ENCODE measurements at places on chromosomes 3 and 15.
A peak's percentile ranks its signal among the peaks of the same experiment; 100 is the strongest.

DNA sequence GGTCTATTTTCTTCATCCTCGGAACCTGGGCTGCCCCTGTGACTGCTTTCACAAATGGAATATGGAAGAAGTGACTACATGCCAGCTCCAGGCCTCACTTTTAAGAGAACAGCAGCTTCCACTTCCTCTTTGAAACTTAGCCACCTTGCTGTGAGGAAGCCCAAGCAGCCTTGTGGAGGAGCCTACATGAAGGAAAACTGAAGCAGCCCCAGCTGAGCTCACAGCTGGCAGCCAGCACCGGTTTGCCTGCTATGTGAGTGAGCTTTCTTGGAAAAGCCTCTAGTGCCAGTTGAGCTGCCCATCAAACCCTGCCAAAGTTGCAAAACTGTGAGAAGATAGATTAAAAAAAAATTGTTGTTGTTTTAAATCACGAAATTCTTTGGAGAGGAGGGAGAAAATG is 498.0 kb upstream of the PROK2 start:
- H3K4me3 ChIP-seq, result no peak overlapping the region
- H3K4me1 ChIP-seq, result no peaks in the 10 kb centered on the region
- H3K36me3 ChIP-seq, result no peaks in the 10 kb centered on the region

- H3K4me1 ChIP-seq, result no peaks in the 10 kb centered on the region
- no peaks in the 10 kb centered on the region for H3K27me3 ChIP-seq
- no peaks in the 10 kb centered on the region for H3K36me3 ChIP-seq
- no peak overlapping the region for H3K4me3 ChIP-seq
- DNase-seq, result no peak
Measured at GRCh38 chr15:66692391-66692790, 9.6 kb upstream of the SMAD6 start.

- H3K4me3 ChIP-seq, result no peak overlapping the region
- H3K36me3 ChIP-seq, result no peaks in the 10 kb centered on the region
- H3K27me3 ChIP-seq, result peaks cover 3% of the 10 kb centered on the region
- H3K4me1 ChIP-seq, result peaks cover 21% of the 10 kb centered on the region
Measured at GRCh38 chr15:39672666-39673065, 91.8 kb downstream of the THBS1 start.

- H3K27ac ChIP-seq, result no peak overlapping the region
- peaks cover 42% of the 10 kb centered on the region for H3K27me3 ChIP-seq
- no peak for DNase-seq
- peaks cover 16% of the 10 kb centered on the region for H3K4me1 ChIP-seq
Measured at GRCh38 chr3:186828340-186828739, 14.2 kb upstream of the ADIPOQ start.

GRCh38 chr3:124351430-124352148 is 359.7 kb upstream of the ROPN1 start:
- H3K4me3 ChIP-seq, result no peak overlapping the region
- no peaks in the 10 kb centered on the region for H3K36me3 ChIP-seq
- no peak overlapping the region for H3K27ac ChIP-seq
- H3K27me3 ChIP-seq, result peaks cover 7% of the 10 kb centered on the region
- H3K4me1 ChIP-seq, result no peaks in the 10 kb centered on the region

DNA sequence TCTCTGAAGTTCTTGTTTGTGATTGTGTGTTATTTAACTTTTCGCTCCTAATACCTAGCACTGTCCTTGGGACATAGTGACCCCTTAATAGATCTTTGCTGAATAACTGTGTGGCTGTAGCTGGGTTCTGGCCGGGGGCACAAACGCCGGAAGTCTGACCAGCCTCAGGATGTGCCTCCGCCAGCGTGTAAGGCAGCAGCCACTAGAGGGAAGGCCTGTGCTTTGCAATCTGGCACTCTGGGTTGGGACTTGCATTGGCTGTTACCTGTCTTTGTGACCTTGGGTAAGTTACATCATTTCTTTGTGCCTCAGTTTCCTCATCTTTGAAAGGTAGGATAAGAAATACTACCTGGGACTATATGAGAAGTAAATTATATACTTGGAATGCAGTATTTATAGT is 158.7 kb downstream of the GHSR start:
- peak overlapping the region; percentile 81 for H3K27ac ChIP-seq
- no peaks in the 10 kb centered on the region for H3K27me3 ChIP-seq
- H3K36me3 ChIP-seq, result peaks cover 14% of the 10 kb centered on the region
- peak; percentile 24 for DNase-seq
- peak overlapping the region; percentile 90 for H3K4me3 ChIP-seq

- H3K27ac ChIP-seq, result no peak overlapping the region
- H3K36me3 ChIP-seq, result no peaks in the 10 kb centered on the region
- peaks cover 2% of the 10 kb centered on the region for H3K27me3 ChIP-seq
- H3K4me3 ChIP-seq, result no peak overlapping the region
- no peaks in the 10 kb centered on the region for H3K4me1 ChIP-seq
Measured at GRCh38 chr3:118811236-118811732, 223.4 kb downstream of the IGSF11 start.

DNA sequence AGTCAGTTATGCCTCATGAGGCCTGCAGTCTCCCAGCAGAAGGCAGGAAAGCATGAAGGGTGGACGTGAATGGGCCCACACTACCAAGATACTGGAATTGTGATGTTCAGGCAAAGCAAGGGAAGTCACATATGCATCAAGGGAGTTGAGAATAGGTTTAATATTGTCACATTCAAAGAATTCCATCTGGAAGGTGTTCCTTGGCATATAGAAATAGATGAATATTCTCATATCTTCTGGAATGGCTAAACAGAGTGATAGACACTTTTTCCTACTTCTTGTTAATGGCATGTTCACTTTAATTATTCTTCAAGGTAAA is 103.7 kb downstream of the CMSS1 start:
- peaks cover 20% of the 10 kb centered on the region for H3K36me3 ChIP-seq
- DNase-seq, result no peak
- no peak overlapping the region for H3K27ac ChIP-seq
- peaks cover 12% of the 10 kb centered on the region for H3K4me1 ChIP-seq

- no peak overlapping the region for H3K4me3 ChIP-seq
- DNase-seq, result no peak
- H3K4me1 ChIP-seq, result no peaks in the 10 kb centered on the region
- H3K36me3 ChIP-seq, result no peaks in the 10 kb centered on the region
Measured at GRCh38 chr3:153783741-153784480, 337.3 kb upstream of the ARHGEF26 start.

- H3K4me1 ChIP-seq, result no peaks in the 10 kb centered on the region
- H3K27me3 ChIP-seq, result peaks cover 3% of the 10 kb centered on the region
- H3K36me3 ChIP-seq, result peaks cover 4% of the 10 kb centered on the region
- DNase-seq, result no peak
- H3K27ac ChIP-seq, result no peak overlapping the region
Measured at GRCh38 chr3:152508705-152509104, 240.0 kb downstream of the MBNL1 start.

Data from immature natural killer cell (primary cell).